ENCODE measurements at places on chromosomes 4 and X. TPM values are rescaled to one million over a fixed set of nuclear protein-coding genes. Genes with fewer than 3 reads are reported as not detected.

Gene CXCL11
- total RNA-seq: not detected

Gene MEPE
- not detected for total RNA-seq

Gene PAGE2B
- total RNA-seq: not detected

Gene HTT-AS
- total RNA-seq: not detected

Gene RBM46
- not detected for total RNA-seq

Gene FGF13
- not detected for total RNA-seq

Gene TLR1
- 0.84 TPM for total RNA-seq

Gene GABRG1
- total RNA-seq: not detected

Gene NAA15
- total RNA-seq: 23.6 TPM

Gene CT55
- not detected for total RNA-seq

Gene JAKMIP1
- total RNA-seq: not detected

Gene LANCL3
- under 0.01 TPM for total RNA-seq

Gene FDCSP
- total RNA-seq: not detected

Gene SSX4B
- total RNA-seq: not detected

Gene UGT8
- total RNA-seq: 0.17 TPM

Gene SGMS2
- total RNA-seq: 43.1 TPM

Gene LINC00632
- 5.2 TPM for total RNA-seq

Gene XAGE2
- not detected for total RNA-seq

Gene STAP1
- total RNA-seq: not detected

Gene BMP3
- not detected for total RNA-seq

Gene SULT1E1
- 4.6 TPM for total RNA-seq

Gene GLUD2
- 0.34 TPM for total RNA-seq

Gene C1QTNF7
- total RNA-seq: 1.2 TPM

Gene SMIM43
- 0.59 TPM for total RNA-seq

Gene MGAT4D
- total RNA-seq: not detected

Gene ZNF157
- total RNA-seq: not detected

Gene TKTL1
- not detected for total RNA-seq

Gene HS6ST2
- 1.5 TPM for total RNA-seq

Gene CT45A9
- total RNA-seq: not detected

Gene STAG2
- total RNA-seq: 28.1 TPM

Gene CITED1
- not detected for total RNA-seq
